ENCODE measurements at places on chromosomes 7 and 10.

DNA sequence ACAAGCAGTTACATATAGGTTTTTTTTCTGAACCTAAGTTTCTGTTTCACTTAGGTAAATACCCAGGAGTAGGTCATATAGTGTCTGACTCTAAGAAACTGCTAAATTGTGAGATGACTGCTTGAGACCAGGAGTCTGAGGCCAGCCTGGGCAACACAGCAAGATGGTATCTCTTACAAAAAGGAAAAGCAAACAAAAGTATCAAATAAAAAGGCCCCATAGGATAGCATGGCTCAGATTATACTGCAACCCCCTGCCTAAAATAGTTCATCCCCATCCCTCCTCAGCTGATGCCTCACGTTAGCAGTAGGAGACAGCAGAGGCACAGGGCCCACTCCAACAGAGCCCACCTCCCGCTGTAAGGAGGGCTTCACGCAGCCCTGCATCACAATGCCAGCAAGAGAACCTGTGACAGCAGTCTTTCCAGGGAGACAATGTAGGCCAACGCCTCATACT, 90.3 kb downstream of the SRPK2 start:
- DNase-seq, result no peak

- no peak for DNase-seq
These were observed 17.2 kb upstream of the MNX1 start for GRCh38 chr7:157027568-157028198.

- DNase-seq, result peak; percentile 36
These were observed 8.3 kb upstream of the ASZ1 start for GRCh38 chr7:117435475-117436043.

DNA sequence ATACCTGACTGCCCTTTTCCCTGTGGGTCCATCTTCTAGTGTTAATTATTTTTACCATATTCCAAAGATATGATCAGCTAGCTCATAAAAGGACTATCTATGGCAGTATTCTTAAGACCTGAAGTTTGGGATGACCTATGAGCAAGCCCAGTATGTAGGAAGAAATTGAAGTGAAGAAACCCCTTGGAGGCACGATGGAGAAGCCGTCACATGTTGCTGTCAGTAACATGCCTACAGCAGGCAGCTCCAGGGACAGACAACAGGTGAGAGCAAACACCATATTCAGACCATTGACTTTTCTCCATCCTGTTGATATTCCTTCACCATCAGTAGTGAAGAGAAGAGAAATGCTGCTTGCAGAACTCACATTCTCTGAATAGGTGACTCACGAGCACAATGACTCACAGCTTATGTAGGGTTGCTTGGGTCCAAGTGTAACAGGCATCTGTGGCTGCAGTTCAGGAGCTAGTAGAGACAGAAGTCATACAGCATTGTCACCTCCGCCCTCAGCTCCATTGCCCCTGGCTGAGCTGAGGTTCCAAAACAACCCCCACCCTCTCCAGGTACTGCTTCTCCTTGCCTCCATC, 8.4 kb upstream of the LYZL2 start:
- no peak for DNase-seq

GRCh38 chr10:72146559-72147323, 58.4 kb upstream of the SPOCK2 start:
- DNase-seq, result no peak

- DNase-seq, result no peak
These were observed 122.9 kb upstream of the KCTD7 start for GRCh38 chr7:66505531-66506451.

- no peak for DNase-seq
These were observed 12.6 kb upstream of the COL1A2 start for GRCh38 chr7:94382132-94382531.

GRCh38 chr7:151851782-151852181, 25.1 kb downstream of the PRKAG2 start:
- no peak for DNase-seq

Measured in GM12864 (cell line).